NCI-H1694 treated with DMSO at 0.1 percent for 48 hours (cell line): ENCODE measurements at places on chromosomes 6 and 20.
A peak's percentile ranks its signal among the peaks of the same experiment; 100 is the strongest.

- DNase-seq, result no peak
Measured at GRCh38 chr6:2434116-2434515, 188.7 kb upstream of the GMDS start.

GRCh38 chr20:49447364-49447763 is 35.1 kb downstream of the KCNB1 start:
- no peak for DNase-seq

GRCh38 chr6:75348882-75349261 is 64.3 kb upstream of the TMEM30A start:
- DNase-seq, result no peak

DNA sequence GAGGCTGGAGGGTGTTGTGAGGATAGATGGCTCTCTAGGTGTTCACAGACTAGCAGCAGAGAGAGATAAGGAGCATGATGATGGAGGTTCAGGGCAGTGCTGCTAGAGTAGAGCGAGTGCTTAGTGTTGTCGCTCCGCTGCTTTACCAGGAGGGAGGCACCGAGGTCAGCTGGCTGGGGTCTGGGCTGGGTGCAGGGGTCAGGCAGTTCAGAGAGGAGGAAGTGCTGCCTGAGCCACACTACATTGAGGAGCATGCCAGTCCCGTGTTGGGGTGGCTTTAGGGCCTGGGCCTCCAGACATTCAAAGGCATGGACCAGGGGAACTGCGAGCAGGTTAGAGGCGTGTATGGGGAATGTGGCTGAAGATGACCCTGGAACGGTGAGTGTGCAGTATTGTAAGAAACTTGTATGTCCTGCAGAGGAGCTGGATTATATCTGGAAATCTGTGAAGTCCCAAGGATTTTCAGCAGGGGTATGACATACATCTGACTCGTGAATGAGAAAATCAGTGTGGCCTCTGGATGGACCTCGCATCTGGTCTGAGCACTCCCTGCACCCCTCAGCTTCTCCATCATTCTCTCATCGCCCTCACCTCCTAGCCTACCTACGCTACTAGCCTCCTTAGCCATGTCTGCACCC is 66.9 kb downstream of the IGF2R start:
- no peak for DNase-seq

GRCh38 chr20:57251949-57252348 is 14.5 kb downstream of the BMP7 start:
- no peak for DNase-seq

- no peak for DNase-seq
Measured at GRCh38 chr6:133130863-133131262, 110.3 kb upstream of the EYA4 start.

DNA sequence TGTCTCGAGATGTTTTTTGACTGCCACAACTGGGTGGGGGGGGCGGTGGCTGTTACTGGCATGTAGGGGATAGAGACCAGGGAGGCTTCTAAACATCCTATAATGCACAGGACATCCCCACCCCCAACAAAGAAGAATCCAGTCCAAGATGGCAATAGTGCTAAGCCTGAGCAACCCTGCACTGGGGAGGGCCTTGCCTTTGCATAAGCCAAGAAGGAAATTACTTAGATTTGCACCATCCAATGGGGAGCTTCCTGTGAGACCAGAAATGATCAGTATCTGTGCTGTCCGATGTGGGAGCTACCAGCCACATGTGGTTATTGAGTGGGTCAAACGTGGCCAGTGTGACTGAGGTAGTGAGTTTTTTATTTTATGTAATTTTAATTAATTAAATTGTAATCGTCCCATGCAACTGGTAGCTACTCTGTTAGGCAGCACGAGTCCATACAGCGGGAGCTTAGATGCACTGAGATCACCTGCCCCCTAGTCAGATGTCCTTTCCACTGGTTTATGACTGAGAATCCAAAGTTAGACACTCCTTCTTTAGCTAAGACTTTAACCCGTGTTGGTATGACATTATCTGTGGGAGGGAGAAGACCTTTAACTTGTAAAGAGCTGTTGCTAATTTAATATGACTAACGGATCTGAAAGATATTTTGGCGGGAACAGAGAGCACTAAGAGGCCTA is 97.4 kb upstream of the NEDD9 start:
- DNase-seq, result no peak

GRCh38 chr6:99219788-99220187 is 129.7 kb downstream of the FAXC start:
- no peak for DNase-seq

GRCh38 chr6:66435321-66435720 is 728.3 kb upstream of the EYS start:
- no peak for DNase-seq

- DNase-seq, result no peak
Measured at GRCh38 chr20:43939762-43940121, 25.1 kb downstream of the TOX2 start.

- no peak for DNase-seq
Measured at GRCh38 chr20:1165941-1166340, 18.8 kb downstream of the TMEM74B start.

DNA sequence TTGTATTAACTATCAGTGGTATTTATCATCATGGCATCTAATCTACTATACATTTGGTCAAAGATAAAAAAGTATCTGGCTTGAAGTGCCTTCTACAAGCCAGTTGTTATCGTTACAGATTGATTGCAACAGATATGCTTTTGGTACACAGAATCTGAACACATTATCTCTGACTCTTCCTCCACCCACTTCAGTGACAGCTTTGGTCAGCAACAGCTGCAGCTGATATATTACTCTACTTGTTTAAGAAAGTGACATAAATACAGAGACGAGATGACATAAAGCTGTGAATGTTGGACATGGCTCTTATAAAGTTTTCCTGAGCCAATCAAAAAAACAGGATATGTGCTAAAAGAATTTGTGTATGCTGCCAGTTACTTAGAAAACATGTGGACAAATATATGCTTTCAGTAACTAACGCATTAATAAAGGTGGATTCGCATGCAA is 77.6 kb downstream of the HIVEP2 start:
- no peak for DNase-seq

GRCh38 chr6:141309295-141309694 is 823.4 kb upstream of the GJE1 start:
- DNase-seq, result no peak

- no peak for DNase-seq
Measured at GRCh38 chr6:163994566-163994965, 580.0 kb downstream of the QKI start.

DNA sequence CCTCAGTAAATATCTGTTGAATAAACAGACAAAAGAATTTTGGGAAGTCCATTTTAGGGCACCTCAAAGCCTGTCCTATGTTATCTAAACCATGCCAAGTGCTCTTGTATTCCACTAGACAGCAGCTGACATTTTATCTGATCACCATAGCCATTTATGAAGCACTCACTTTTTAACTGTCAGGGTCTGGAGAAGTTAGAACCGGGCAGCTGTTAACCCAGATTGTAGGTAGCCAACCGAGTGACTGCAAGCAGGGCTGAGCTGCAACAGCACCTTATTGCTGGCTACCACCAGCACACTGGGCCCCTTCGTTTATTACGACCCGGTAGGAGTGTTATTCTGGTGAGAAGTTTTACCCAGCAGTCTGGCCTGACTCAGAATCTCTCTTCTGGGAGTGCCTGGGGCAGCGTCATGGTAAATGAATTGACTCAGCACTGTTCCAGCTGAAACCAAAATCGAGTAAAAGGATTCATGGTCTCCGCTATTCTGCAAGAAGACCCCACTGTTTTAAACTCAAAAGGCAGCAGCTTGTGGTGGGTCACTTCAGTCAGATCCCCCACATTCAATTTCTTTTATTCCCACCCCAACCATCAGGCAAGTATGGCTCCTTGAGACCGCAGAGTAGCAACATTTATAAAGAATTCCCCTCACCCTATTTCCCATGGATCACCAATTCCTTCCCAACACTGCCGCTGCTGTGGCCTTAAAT is 1.7 kb downstream of the UBE2V1 start:
- DNase-seq, result no peak

DNA sequence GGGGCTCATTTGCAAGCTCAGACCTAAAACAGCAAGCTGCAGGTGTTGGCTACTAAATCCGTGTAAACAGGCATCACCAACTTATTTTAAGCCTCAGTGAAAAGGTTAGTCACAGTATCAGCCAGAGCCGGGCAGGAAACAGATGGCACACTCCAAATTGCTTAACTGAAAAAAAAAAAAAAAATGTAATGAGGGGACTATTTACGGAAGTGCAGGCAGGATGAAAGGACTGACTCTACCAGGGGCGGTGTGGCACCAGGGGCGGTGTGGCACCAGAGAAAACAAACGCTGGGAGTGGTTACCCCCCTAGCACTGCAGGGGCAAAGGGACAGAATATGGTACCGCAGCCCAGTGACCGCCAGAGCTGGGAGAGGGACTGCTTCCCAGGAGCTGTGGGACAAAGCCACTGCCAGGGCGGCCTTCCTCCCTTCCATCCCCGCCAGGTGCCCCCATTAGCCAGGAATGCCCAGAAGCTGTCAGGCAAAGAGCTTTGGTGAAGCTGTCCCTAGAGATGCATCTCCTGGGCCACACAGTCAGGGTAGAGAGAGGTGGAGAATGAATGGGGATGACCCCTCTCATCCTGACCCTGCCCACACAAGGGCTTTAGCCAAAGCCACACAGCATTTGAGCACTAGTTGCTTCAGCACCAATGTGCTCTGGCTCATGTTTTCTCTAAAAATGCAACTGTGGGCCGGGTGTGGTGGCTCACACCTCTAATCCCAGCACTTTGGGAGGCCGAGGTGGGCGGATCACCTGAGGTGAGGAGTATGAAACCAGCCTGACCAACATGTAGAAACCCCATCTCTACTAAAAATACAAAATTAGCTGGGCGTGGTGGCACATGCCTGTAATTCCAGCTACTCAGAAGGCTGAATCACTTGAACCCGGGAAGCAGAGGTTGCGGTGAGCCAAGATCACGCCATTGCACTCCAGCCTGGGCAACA is 39.6 kb upstream of the GFOD1 start:
- DNase-seq, result peak; percentile 96

GRCh38 chr6:158910484-158911440 is 89.2 kb downstream of the RSPH3 start:
- DNase-seq, result no peak

DNA sequence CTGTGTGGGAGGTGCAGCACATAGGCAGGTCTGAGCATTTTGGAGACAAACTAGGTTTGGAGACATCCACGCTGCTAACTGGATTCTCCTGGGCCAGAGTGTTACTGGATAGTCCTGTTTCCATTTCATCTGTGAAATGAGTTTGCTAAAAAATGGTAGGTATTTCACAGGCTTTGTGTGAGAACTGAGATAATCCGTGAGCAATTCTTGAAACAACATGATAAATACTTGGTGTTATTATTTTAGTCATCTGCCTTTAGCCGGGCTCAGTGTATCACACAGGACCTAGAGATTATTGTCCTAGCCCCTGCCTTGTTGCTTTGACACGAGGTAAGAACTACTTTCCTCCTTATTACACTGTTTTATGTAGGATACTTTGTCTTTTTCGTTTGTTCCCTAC is 63.0 kb downstream of the PRR18 start:
- no peak for DNase-seq

DNA sequence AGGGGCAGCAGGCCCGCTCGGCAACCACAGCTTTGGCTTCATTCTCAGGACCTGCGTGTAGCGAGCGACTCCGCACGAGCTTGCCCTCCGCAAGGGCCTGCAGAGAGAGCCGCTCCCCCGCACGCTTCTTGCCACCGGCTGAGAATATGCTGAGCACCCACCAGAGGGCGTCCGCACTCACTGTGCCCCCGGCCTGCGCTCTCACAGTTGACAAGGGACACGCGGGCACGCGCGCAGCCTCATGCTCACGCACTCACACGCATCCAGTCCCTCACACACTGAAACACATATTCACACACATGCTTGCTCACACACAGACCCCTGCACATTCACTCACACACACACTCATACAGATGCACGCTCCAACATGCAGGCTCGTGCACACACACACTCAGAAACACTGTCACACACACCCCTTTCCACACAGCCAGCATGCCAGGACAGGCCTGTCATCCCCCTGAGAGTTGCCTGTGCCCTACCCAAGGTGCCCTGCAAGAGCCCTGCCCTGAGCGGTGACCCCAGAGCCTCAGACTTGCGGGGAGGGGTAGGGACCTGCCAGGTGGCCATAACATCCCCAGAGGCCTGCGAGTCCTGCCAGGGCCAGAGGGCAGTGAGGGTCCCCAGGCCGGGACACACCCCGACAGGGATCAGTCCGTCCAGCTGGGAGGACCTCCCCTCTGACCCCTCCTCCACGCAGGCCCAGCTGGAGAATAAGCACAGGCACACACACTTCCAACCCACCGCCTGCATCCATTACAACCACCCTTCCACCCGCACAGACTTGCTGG is 174.1 kb downstream of the BMP7 start:
- DNase-seq, result peak; percentile 16

GRCh38 chr6:65450451-65450850 is 256.6 kb downstream of the EYS start:
- DNase-seq, result no peak

DNA sequence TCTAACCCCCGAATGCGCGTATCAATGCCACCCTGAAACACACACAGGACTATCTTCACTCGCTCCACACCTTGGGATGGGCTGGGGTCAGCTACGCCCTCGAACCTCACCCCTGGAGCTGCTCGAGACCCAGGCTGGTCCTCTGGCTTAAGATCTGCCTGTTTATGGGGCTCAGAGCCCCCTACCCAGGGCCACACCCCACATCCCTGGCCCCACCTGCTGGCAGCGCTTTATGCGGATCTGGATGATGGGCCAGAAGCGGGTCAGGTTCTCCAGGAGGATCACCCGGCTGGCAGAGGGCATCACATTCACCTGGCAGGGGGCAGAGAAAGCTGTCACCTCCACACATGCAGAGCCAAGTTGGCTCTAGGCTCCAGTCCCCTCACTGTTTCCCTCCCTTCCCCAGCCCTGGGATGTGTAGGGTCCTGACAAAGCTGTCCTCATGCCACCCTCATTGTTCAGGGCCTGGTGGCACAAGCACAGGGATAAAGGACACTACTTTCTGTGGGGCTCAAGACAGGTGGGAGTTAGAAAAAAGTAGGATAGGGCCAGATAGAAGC is 8.2 kb downstream of the CUL7 start:
- DNase-seq, result no peak

DNA sequence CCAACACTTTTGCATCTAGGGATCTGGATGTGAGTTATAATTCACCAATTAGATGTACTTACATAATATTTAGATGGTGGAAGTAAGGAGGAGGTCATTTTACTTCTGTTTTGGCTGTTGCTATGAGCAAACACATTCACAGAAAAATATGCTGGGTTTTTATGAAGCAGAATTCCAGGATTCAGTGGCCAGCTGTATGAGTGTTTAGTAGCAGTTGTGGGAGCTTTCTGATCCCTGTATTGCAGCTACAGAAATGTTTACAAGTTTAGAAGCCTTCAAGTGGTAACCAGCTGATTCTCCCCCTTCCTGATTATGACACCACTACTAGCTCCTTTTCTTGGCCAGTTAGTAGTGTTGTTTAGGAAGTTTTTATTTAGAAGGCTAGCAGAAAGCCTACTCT is 177.0 kb downstream of the TENT5A start:
- DNase-seq, result no peak

- DNase-seq, result no peak
Measured at GRCh38 chr6:41689171-41690008, 46.0 kb downstream of the TFEB start.
